HCT116 (cell line): ENCODE measurements at places on chromosomes 7 and 10. TPM values are rescaled to one million over a fixed set of nuclear protein-coding genes. Genes with fewer than 3 reads are reported as not detected.

DNA sequence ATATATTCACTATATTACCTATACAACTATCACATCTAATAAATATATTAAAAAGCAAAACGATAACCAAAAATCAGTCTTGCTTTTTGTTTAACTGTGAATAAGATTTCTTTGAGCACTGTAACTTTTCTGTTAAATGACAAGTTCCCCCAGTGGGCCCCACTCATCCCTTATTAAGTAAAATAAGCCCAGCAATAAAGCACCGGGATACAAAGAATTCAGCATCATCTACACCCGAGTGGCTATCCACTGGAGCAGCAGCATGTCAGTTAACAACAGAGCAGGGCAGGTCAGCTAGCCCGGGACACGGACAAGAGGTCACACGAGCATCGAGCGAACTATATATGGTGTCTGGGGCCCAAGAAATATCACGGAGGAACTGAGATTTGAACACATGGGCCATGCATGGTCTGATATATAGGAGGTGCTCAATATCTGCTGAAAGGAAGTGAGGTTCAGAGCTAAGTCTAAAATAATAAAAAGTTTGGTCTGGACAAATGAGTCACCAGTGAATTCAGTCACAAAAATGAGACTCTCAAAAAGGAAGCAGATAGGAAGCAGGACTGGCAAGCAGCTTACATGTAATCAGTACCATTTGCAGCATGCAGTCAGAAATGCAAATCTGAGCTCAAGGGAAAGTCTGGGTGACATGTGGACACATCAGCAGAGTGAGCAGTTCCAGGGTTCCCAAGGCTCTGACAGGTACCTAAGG lies 4.1 kb downstream of the ERCC6 start:
- DNase-seq, result no peak

DNA sequence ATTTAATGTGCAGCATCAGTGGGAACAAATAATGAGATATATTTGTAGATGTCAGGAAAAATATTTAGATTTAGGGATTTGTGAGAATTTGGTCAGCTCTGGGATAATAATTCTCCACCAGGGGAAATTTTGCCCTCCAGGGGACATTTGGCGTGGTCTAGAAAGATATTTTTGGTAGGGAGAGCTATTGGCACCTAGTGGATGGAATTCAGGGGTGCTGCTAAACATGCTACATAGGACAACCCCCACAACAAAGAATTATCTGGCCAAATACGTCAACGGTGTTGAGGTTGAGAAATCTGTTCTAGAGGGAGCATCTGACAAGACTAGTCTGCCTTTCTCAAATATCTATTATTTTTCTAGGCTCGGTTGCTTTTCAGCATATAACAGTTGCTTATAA lies 2.1 kb downstream of the ADK start:
- peak; percentile 34 for DNase-seq

GRCh38 chr10:79049931-79050895 lies 18.6 kb upstream of the ZMIZ1 start:
- no peak for DNase-seq

DNA sequence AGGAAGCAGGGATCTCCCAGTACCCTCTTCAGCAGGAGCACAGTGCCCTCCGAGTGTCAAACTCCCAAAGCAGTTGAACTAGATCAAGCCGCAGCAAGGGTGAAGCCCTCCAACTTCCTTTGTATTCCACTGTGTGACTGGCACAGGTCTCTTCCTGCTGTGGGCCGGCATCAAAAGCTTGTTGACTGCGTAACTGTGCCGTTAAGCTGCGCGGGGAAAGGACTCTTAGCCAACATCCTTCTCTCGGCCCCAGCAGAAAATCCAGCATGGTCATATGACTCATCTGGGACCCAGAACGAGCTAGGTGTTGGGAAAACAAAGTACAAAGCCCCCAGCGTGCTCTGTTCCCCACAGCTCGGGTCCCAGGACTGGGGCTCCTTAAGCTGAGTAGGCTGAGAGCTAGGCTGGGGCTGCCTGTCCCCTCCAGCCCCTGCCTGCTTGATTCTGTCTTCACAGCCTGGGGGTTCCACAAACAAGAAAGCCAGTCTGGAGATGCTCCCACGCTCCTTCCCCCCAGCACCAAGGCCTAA lies 52.2 kb downstream of the COL17A1 start:
- no peak for DNase-seq

Gene BEND7
- 13.8 TPM for total RNA-seq

Gene SFTPD
- total RNA-seq, result 0.66 TPM
